ENCODE measurements at places on chromosomes 1 and 21. TPM values are rescaled to one million over a fixed set of nuclear protein-coding genes. Genes with fewer than 3 reads are reported as not detected.

The IQCC gene
- total RNA-seq: 2.7 TPM

The TSPEAR gene
- total RNA-seq: not detected

The MANEAL gene
- 1.8 TPM for total RNA-seq

The ITLN1 gene
- total RNA-seq: 0.42 TPM

DNA sequence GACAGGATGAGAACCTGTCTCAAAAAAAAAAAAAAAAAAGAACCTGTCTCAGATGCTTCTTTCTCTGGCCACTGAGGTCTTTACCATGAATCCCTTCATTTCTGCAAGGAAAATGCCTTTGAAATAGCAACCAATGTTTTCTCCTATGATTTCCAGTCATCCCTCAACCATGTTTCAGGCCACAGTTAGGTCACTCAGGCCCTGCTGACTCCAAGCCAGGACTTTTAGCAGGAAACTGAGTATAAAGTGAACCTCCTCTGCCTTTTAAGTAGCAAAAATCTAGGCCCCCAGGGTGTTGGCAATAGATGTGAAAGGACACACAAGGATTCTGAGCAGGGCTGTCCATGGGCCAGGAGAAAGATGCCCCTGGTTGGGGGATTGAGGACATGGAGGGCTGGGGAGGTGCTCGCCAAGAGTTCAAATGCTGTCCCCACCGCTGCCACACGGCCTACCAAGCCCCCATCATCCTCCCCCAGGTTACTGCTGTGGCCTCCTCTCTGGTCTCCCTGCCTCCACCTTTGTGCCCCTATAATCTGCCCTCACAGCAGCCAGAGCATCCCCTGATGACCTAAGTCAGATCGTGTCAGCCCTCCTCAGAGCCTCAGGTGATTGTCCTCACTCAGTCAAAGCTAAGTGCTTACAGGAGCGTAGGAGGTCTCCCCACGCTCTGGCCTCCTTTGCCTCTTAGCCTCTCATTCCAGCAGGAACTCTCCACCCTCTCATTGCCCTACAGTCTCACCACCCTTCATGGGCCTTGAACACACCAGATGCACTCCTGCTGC lies 54.6 kb downstream of the MATN1 start:
- no peak for DNase-seq
- H3K27me3 ChIP-seq: no peaks in the 10 kb centered on the region
- H3K27ac ChIP-seq: no peak overlapping the region
- no peak overlapping the region for H3K4me3 ChIP-seq

DNA sequence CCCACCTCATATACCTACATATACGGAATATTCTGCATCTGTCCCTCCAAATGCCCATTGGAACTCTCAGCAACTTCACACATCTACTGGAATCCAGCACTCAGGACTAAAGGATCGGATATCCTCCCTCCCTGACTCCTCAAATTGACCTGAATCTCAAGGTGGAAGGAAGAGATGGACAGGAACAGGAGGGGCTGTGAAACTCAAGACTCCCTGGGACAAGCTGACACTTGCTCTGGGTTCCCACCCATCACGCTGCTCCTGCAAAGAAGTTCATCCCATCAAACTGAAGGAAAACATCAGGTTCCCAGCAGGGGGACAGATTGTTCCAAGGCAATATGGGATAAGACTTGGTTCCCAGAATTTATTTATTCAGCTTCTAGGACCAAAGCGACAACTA lies 30.3 kb upstream of the TIAM1 start:
- no peaks in the 10 kb centered on the region for H3K27me3 ChIP-seq
- peaks cover 23% of the 10 kb centered on the region for H3K4me1 ChIP-seq
- H3K27ac ChIP-seq: no peak overlapping the region
- no peak for DNase-seq

DNA sequence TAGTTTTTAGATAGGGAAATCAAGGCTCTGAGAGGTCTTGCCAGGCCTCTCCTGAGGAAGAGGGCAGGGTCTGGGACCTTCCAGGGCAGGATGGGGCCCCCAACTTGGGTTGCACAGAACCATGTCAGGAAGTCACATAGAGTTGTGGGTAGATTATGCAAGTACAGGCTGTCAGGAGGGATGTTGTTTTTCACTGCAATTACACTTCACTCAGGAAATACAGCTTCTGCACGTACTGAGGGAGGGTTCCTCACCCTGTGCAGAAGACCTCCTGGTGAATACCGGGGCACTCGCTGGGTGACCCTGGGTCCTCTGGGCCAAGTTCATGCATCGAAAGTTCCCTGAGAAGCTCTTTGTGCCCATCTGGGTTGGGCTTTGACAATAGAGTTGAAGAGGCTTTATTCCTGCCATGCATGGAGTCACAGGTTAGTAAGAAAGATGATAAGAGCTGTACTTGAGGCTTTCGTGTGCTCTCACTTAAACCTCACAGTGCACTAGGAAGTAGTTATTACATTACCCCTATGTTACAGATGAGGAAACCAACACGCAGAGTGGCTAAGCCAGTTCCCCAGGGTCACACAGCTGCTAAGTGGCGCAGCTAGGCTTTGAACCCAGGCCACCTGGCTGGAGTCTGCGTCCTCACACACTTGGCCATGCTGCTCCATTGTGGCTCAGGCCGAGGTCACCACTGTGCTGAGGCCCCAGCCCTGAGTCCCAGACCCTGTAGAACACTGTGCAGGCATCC lies 16.2 kb upstream of the TNFRSF1B start:
- no peak overlapping the region for H3K4me3 ChIP-seq
- H3K27ac ChIP-seq: no peak overlapping the region
- H3K27me3 ChIP-seq: no peaks in the 10 kb centered on the region
- no peaks in the 10 kb centered on the region for H3K36me3 ChIP-seq

- peak overlapping the region; percentile 94 for H3K4me3 ChIP-seq
- DNase-seq: peak; percentile 54
- peak overlapping the region; percentile 97 for H3K27ac ChIP-seq
- peaks cover 11% of the 10 kb centered on the region for H3K4me1 ChIP-seq
- no peaks in the 10 kb centered on the region for H3K36me3 ChIP-seq
- no peaks in the 10 kb centered on the region for H3K27me3 ChIP-seq
Observed at GRCh38 chr1:225653463-225654276, 747 bp upstream of the ENAH start.

- H3K27ac ChIP-seq: peak overlapping the region; percentile 30
- no peak overlapping the region for H3K4me3 ChIP-seq
- DNase-seq: no peak
- H3K36me3 ChIP-seq: peaks cover under 1% of the 10 kb centered on the region
Observed at GRCh38 chr1:160047111-160047991, 15.6 kb upstream of the PIGM start.

DNA sequence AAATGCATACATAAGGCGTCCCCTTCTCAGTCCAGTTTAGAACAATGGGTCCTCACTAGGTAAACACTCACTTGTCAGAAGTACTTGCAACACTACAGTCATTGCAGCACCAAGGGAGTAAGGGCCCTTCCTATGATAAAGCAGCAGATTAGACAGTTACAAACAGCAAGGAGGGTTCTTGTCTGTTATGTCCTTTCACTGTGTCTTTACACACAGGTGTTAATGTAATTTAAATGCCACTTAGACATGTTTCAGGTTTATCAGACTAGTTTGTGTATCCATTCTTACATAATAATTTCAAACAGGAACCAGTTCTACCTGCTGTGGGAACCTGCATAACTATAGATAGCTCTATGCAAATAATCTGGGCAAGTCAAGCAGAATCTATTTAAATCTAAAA lies 105.6 kb upstream of the USH2A start:
- no peaks in the 10 kb centered on the region for H3K4me1 ChIP-seq
- H3K27me3 ChIP-seq: no peaks in the 10 kb centered on the region
- H3K4me3 ChIP-seq: no peak overlapping the region
- no peaks in the 10 kb centered on the region for H3K36me3 ChIP-seq

- H3K27me3 ChIP-seq: no peaks in the 10 kb centered on the region
- H3K27ac ChIP-seq: no peak overlapping the region
- no peaks in the 10 kb centered on the region for H3K36me3 ChIP-seq
Observed at GRCh38 chr1:60126723-60127122, 53.2 kb upstream of the C1orf87 start.

GRCh38 chr1:7761103-7761502 lies 10.0 kb upstream of the VAMP3 start:
- H3K27ac ChIP-seq: no peak overlapping the region
- H3K4me1 ChIP-seq: no peaks in the 10 kb centered on the region
- no peaks in the 10 kb centered on the region for H3K27me3 ChIP-seq
- no peak overlapping the region for H3K4me3 ChIP-seq
- no peak for DNase-seq
- H3K36me3 ChIP-seq: no peaks in the 10 kb centered on the region

GRCh38 chr1:26785611-26786436 lies 1.9 kb upstream of the PIGV start:
- H3K27ac ChIP-seq: peak overlapping the region; percentile 100
- peaks cover 7% of the 10 kb centered on the region for H3K4me1 ChIP-seq
- H3K27me3 ChIP-seq: no peaks in the 10 kb centered on the region
- H3K4me3 ChIP-seq: no peak overlapping the region

- no peak overlapping the region for H3K4me3 ChIP-seq
- H3K27ac ChIP-seq: no peak overlapping the region
- no peaks in the 10 kb centered on the region for H3K4me1 ChIP-seq
- no peak for DNase-seq
- no peaks in the 10 kb centered on the region for H3K36me3 ChIP-seq
- H3K27me3 ChIP-seq: no peaks in the 10 kb centered on the region
Observed at GRCh38 chr1:226476648-226477319, 68.9 kb upstream of the PARP1 start.

DNA sequence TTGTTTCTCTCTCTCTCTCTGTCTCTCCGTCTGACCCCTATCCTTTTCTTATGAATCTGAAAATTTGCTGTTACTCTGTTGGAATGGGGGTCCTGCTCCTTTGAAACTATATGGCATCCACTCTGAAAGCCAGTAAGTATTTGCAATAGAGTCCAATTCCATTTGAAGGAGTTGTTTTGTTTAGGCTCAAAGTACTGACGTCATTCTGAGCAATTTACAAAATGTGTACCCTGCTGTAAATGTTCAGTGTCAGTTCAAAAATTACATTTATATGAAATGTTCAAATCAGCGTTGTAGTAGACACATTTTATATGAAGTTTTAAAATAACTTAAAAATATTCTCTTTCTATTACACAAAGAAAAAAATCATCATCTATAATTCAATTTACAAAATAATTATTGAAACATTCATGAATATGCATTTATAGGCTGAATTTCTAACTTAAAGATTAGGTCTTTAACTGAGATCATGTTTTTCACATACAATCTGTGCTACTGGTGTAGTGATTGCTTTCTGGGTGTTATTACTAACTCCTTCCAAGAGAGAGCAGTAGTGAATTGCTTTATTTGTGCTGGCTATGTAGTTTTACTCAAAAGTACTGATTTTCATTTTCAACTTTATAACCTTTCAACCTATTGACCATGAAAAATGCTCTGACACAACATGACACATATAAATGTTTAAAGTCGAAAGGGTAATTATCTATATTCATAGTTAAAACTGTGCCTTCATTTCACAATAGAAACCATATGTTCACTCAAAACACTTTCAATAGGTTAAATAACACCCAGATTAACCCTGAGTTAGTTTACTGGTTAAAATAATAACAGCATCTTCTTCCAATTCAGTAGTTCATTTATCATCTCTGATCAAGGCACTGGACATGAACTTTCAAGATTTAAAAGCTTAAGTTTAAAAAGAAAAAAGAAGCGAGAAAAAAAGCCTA lies 253.1 kb upstream of the ADGRL4 start:
- no peak overlapping the region for H3K27ac ChIP-seq
- no peaks in the 10 kb centered on the region for H3K4me1 ChIP-seq
- DNase-seq: no peak
- no peak overlapping the region for H3K4me3 ChIP-seq

GRCh38 chr1:73839922-73840321 lies 358.1 kb downstream of the LRRIQ3 start:
- H3K4me3 ChIP-seq: no peak overlapping the region
- H3K36me3 ChIP-seq: no peaks in the 10 kb centered on the region
- H3K27me3 ChIP-seq: no peaks in the 10 kb centered on the region
- H3K27ac ChIP-seq: no peak overlapping the region
- no peak for DNase-seq

DNA sequence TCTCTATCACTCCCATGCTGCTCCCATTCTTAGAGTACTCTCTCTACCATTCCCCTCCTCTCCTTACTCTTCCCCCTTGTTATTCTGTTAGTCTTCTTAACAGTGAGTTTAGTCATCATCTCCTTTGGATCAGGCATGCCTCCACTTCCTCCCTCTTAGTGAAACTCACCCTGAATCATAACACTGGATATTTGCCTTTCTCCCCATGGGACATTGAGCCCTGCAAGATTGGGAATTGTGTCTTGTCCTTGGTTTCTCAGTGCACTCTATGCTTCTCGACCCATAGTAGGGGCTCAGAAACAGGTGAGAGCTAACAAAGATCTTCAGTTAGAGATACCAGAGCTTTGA lies 68.3 kb upstream of the GCLM start:
- H3K4me3 ChIP-seq: no peak overlapping the region
- no peak overlapping the region for H3K27ac ChIP-seq
- no peaks in the 10 kb centered on the region for H3K36me3 ChIP-seq
- peaks cover 5% of the 10 kb centered on the region for H3K4me1 ChIP-seq
- DNase-seq: no peak
- H3K27me3 ChIP-seq: no peaks in the 10 kb centered on the region

- no peaks in the 10 kb centered on the region for H3K36me3 ChIP-seq
- H3K4me1 ChIP-seq: peaks cover 5% of the 10 kb centered on the region
- no peak overlapping the region for H3K4me3 ChIP-seq
- no peaks in the 10 kb centered on the region for H3K27me3 ChIP-seq
- H3K27ac ChIP-seq: no peak overlapping the region
Observed at GRCh38 chr1:184223216-184223615, 163.6 kb upstream of the C1orf21 start.

- no peak overlapping the region for H3K4me3 ChIP-seq
- no peaks in the 10 kb centered on the region for H3K4me1 ChIP-seq
- peak; percentile 74 for DNase-seq
- peak overlapping the region; percentile 84 for H3K27ac ChIP-seq
Observed at GRCh38 chr1:54950369-54951163, 29.9 kb upstream of the TMEM61 start.

DNA sequence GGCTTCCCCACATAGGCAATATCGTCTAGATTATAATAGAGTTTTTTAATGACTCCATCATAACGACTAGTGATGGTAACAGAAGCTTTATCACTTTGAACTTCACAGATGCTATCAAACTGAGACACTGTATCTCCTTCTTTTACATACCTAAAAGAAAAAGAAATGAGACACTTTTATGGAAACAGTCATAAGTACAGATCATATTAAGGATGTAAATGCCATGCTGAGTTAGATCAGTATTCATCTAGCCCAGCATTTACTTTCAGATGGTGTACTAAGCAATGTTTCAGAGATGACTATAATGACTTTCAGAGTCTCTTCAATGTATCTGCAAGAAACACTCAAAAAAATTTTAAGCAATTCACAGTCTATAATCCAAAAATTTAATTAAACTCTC lies 18.9 kb downstream of the DBT start:
- H3K27ac ChIP-seq: no peak overlapping the region
- H3K27me3 ChIP-seq: no peaks in the 10 kb centered on the region
- no peak overlapping the region for H3K4me3 ChIP-seq
- DNase-seq: no peak
- H3K36me3 ChIP-seq: no peaks in the 10 kb centered on the region
- H3K4me1 ChIP-seq: no peaks in the 10 kb centered on the region

- no peak overlapping the region for H3K4me3 ChIP-seq
- no peaks in the 10 kb centered on the region for H3K27me3 ChIP-seq
- no peaks in the 10 kb centered on the region for H3K4me1 ChIP-seq
- no peaks in the 10 kb centered on the region for H3K36me3 ChIP-seq
- H3K27ac ChIP-seq: no peak overlapping the region
Observed at GRCh38 chr1:40824591-40825434, 37.4 kb downstream of the CITED4 start.
